Mucosa of descending colon (tissue), 3 donors: ENCODE measurements at places on chromosomes 2 and 18. TPM values are rescaled to one million over a fixed set of nuclear protein-coding genes. Genes with fewer than 3 reads are reported as not detected.

GRCh38 chr2:20438334-20439192, 8.3 kb upstream of the RHOB start:
- DNase-seq = no peak

Gene FBXO15
- total RNA-seq = not detected

Gene SPP2
- total RNA-seq = not detected

Gene MYO5B
- 179 TPM for total RNA-seq

Gene AKAIN1
- total RNA-seq = not detected
